ENCODE measurements at places on chromosomes 6 and 20.

DNA sequence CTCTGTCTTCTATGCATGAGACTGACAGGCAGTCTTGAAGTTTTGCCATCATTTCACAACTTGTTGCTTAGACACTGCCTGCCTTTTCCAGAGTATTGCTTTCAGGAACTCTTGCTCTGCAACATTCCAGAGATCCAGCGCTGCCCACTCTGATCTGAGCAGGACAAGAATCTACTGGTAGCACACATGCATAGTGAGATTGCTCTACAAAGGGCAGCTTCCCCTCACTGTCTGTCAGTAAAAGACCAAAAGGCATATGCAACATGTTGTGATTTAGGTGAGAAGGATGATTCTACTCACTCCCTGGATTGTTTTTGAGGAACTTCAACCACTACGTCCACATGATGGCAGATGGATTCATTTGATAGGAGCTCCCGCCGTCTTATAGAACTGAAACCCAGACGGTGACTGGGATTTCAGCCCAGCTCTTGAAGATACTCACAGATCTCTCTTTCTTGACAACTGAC lies 259.1 kb downstream of the ARID1B start:
- DNase-seq: no peak

DNA sequence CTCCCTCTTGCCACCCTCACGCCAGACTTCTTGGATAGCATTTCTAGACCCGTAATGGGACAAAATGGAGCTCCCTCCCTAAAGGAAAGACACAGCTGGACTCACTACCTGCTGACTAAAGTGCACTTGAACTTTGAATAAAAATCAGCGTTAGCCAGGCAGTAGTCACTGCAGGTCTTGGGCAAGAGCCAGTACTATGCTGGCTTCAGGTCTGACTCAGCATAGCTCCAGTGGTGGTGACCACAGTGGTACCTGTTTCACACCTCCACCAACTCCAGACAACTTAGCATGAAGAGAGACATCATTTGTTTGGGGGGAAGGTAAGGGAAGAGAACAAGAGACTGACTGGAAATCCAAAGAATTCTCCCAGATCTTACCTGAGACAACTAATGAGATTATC lies 906.8 kb downstream of the GRIK2 start:
- DNase-seq: no peak

- DNase-seq: no peak
Observed at GRCh38 chr6:64062960-64063683, 427.5 kb downstream of the PHF3 start.

GRCh38 chr6:19394051-19394450 lies 443.1 kb upstream of the ID4 start:
- no peak for DNase-seq

- peak; percentile 34 for DNase-seq
Observed at GRCh38 chr20:10469599-10469998, 34.5 kb downstream of the SLX4IP start.

DNA sequence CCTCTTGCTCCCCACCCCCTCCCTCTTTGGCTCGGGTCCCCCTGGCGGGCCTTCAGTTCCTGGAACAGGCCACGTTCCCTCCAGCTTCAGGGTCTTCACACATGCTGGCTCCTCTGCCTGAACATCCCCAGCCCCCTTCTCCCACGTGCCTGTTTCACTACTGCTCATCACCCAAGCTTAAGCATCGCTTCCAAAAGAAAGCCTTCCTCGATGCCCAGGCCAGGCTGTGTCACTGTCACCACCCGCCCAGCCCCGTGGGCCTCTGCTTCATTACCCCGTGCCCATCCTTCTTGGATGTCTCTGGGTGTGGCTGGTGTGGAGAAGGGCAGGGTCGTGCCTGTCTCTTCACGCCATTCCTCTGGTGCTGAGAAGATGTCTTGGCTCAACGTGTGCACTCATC lies 2.8 kb downstream of the DLGAP4 start:
- DNase-seq: no peak

GRCh38 chr6:154337406-154338005 lies 19.1 kb downstream of the IPCEF1 start:
- DNase-seq: no peak

GRCh38 chr6:12606616-12607015 lies 110.0 kb upstream of the PHACTR1 start:
- no peak for DNase-seq

DNA sequence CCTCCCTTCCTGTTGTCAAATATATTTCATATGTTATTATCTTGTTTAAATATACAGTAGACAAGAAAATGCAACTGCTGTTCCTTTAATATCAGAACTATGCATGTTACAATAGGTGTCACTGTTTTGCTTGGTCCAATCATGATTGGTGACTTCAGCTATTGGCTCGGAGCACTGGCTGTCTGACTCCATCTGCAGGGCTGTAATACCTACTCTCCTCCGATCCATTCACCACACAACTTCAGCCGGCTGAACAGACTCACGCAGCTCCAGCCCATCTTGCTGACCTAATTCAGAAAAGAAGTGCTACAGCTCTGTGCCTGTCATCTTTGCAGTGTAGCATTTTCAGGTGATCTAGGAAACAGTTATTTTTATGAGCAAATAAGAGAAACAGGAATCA lies at the start of gene BTBD3:
TSS of gene BTBD3 (plus strand) at position 231 of the 400 bp plus-strand sequence. CDS start 383 bp downstream, outside the sequence.
- DNase-seq: peak; percentile 39

DNA sequence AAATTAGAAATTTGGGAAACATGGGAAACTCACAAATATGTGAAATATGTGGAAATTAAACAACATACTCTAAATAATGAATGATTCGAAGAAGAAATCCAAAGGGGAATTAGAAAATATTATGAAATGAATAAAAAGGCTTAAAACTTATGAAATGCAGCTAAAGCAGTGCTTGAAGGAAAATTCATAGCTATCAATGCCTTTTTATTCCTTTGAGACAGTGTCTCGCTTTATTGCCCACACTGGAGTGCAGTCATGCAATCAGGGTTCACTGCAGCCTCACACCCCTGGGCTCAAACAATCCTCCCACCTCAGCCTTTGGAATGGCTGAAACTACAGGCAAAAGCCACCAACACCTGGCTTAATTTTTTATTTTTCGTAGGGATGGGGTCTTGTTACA lies 7.9 kb upstream of the TGIF2 start:
- DNase-seq: no peak

DNA sequence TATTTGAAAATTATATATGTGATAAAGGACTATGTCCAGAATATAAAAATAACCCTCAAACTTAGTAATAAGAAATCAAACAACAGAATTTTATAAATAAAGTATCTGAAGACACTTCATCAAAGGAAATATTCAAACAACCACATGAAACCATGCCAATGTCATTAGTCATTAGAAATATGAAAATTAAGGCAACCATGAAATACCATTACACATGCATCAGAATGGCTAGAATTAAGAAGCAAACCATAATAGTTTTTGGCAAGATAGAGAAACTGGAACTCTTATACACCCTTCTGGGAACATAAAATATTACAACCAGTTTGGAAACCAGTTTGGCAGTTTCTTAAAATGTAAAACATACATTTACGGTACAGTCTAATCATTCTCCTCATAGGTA lies 137.2 kb upstream of the ADGRB3 start:
- no peak for DNase-seq

DNA sequence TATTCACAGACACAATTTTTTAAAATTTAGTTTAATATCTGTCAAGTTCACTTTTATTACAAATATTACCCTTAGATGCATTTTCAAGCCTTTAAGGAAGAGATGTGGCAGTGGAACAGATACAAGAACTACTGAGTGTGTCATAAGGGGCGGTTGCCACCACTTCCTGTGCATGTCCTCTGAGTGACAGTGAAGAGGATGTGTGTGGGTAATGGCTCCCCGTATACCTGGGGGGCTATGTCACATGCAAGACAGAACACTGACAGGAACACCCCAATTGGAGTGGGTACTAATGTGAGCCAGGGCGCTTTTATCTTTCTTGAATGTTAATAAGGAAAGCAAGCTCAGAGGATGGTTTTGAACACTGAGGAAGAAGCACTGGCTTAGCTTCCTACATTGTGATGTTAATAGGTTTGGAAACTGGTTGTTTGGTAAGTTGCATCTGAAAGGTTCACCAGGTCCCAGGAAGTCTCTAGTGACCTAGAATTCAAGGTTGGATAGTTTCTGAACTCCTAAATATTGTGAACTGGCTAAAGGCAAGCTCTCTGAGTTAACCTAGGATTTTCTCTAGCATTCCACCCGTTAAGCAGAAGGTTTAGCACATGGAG lies 83.4 kb upstream of the ASF1A start:
- DNase-seq: no peak

DNA sequence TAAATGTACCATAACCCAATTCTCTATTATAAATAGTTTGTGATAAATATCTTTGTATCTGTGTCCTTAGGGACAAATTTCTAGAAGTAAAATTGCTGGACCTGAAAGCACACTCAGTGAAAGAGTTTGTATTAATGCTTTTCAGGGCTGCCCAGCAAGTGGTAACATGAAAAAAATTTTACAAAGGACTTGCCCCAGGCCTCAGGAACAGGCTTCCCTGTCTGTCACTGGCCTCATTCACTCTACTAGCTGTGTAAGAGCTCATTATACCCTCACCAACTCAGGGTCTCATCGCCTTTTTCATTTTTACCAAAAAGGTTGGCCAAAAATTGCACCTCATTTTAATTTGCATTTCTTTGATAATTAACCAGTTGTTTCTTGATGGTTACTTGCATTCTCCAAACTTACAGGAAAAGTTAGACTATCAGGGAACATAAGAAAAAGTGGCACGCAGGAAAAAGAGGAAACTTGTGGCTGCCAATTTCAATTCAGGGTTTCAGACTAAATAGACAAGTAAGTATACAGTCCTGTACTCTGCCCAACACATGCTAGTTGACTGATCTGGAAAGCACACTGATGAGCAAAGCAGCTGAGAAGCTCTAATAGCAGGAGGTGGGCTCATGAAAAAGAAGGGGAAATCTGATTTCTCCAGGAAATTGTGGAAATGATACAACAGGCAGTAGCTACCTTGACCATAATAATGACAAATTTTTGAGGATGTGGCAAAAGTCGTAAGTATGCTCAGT lies 161.5 kb downstream of the KIF6 start:
- DNase-seq: no peak

GRCh38 chr6:45538641-45539547 lies 161.2 kb upstream of the SUPT3H start:
- no peak for DNase-seq

DNA sequence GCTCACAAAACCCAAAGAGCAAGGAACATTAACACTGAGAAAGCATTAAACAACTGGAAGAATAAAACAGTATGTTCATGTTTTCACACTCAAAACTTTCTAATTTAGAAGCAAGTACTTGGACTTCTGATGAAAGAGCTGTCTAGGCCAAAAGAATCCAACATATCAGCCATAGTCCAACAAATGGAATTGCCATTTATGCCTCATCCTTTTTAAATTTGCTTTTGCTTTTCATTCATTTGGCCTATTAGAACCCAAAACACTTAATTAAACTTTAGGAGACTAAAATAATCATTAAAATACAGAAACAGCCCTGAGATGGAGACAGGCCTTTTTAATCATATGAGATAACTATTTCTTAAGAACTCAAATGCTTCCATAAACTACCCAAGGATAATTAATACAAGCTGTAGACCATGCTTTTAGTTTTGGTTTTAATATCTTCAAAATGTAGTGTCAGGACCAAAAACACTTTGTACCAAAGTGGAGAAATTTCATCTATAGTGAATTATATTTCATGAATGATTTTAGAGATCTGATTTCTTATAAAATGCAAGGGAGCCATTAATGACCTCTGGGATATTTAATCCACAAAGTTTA lies 166.5 kb downstream of the KIF6 start:
- DNase-seq: no peak

DNA sequence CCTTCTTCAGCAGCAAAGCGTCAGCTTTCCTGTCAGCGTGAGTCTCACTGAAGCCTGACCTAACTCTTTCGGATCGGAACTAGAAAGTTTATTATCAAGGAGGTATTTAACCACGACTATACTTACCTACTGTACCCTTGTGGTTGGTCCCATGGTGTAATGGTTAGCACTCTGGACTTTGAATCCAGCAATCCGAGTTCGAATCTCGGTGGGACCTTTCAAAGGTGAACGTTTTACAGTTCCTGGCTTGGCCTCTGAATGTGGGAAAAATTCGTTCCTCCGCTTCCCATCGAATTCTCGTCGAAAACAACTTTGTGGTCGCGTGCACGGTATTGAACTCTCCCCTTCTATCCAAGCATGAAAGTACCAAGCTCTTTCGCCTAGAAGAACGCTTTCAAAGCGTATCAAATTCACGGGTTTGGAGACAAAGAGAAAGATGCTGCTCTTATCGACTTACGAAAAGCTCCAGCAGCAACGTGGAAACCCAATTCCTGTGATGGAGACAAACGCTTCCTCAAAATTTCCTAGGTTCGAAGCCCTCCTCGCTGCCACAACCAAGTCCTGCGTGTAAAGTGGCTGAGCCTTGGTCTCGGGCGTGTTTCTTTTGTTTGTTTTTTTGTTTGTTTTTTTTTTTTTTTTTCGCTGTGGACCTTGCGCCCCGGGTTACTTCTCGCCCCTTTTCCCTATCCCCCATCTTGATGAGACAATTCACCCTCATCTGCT lies 63.7 kb downstream of the GPX5 start:
- DNase-seq: peak; percentile 28

DNA sequence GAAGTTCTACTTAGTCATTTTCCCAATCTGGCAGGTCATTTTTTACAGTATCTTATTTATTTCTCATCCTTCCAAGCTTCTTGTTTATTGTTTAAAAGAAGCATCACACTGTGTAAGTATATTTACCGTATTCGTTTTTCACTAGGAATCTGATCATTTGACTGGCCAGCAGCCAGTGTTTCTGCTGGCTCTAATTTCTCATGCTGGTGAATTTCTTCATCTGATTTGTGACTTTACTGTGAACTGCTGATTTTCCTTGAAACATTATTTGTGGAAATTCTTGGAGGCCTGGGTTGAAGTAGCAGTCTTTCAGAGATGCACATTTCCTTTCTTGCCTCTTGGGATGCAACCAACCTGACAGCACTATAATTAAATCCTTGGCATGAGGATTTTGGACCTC lies 65.9 kb downstream of the PREP start:
- no peak for DNase-seq

DNA sequence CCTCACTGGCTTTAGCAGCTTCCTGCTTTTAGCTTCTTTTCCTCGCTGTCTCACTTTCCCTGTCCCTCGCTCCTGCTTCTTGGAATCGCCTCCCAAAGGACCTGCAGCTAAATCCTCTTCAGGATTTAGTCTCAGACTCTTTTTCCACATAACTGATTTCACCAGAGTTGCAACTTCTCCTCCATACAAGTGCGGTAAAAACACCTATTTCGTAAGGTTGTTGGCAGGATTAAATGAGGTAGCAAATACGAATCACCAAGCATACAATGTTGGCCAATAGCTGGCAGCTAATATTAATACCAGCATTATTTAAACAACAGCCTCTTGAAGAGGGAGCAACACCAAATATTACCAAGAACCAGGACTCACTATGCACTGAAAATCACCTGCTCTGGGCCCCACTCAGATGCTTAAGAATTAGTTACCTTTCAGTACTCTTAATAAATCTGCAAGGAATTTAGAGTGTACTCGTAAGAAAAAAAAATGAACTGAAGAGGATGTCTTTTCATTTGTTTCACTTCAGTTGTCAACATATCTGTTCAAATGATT lies 123.0 kb downstream of the DTNBP1 start:
- no peak for DNase-seq

Measured in SK-N-SH (cell line).